ENCODE measurements at places on chromosomes 5 and 9.

DNA sequence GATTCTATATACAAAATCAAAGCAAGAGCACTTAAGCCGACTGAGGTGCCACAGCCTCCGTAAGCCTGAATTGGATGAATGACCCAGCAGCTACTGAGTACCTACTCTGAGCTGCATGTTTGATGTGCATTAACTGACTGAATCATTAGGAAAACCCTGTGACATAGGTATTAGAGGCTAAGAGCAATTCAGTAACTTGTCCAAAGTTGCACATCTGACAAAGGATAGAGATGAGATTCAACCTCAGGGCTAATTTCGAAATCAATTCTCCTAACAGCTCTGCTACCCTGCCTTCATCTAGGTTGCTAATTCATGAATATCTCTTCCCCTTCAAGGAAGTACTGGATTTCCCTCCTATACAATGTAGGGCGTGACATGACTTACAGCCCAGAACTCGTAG, 89.1 kb upstream of the GLIS3 start:
- DNase-seq = no peak

DNA sequence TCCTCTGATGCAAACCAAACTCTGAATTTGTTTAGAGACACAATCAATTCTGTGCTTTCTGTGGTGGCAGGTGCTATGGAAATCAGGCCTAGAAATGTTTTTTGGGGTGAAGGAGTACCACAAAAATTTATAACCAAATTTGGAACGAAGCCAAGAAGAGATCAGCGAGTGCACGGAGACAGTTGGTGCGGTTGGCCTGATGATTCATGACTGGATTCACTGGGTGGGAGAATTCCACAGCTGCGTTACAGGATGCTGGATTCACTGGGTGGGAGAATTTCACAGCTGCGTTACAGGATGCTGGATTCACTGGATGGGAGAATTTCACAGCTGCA, 135.6 kb upstream of the IRX4 start:
- no peak for DNase-seq

- peak; percentile 53 for DNase-seq
These were observed 129.8 kb downstream of the SLC12A2 start for GRCh38 chr5:128213340-128213739.

DNA sequence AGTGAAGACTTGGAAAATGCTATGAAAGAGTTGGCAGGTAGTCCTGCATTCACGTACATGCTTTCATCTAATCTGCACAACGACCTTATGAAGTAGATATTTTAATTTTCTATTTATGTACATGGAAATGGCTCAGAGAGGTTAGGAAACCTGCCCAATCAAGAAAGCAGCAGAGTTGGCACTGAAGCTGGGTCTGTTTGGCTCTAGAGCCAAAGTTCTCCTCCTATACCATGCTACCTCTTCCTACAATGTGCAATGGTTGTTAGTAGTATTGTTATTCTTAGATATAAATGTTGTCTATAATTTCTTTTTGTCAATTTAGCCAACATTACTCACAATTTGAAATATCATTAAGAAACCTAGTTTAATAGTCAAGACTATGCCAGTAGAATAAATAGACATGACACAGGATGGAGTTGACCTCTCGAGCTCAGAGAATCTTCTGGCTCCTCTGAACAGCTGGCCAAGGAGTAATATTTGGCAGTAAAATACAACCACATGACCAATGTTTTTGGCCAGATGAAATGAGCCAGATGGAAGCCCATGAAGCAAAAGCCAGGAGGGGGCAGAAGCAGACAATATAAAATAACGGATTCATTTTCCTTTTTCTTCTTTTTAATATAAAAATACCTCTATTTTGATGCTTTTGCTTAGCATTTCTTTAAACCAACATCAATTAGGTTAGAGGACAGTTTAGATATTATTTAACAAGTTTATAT, 542.3 kb downstream of the PDE4D start:
- DNase-seq = no peak

DNA sequence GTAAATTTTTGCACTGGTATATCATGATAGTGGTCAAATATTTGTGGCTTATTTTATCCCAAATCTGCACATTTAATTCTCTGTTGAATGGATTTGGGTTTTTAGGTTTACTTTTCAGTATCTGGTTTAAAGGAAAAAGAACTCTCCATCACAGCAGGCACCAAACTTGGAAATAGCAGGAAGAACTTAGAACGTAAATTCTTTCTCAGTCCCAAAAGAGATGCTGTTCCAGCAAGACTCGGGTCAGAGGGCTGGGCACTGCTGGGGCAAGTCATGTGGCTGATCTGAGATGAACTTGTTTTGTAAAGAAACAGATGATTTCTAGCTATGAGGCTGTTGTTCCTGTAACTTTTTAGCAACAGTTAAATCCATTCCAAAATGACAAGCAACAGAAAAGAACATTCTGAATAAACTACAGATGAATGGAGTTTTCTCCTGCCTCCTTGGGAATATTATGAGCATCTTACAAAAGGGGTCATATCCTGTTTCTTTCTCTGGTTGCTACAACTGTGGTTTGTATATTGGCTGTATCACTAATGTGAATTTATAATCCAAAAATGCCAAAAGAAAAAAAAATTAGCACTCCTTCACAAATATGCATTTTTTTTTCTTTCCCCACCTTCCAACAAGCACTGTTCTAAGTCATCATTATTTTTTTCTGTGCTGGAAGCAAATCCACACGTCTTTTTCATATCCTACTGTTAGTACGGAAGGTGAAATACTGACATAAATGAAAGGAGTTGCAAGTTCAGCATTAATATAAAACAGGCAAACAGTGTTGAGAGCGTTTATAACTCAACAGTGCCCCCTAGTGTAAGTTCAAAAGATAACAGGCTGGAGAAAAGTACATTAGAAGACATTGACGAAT, 31.1 kb downstream of the OR2K2 start:
- peak; percentile 86 for DNase-seq

- DNase-seq = no peak
These were observed 2.1 kb downstream of the BRINP1 start for GRCh38 chr9:119366909-119367682.

GRCh38 chr5:13939638-13940037, 4.8 kb downstream of the DNAH5 start:
- DNase-seq = no peak

DNA sequence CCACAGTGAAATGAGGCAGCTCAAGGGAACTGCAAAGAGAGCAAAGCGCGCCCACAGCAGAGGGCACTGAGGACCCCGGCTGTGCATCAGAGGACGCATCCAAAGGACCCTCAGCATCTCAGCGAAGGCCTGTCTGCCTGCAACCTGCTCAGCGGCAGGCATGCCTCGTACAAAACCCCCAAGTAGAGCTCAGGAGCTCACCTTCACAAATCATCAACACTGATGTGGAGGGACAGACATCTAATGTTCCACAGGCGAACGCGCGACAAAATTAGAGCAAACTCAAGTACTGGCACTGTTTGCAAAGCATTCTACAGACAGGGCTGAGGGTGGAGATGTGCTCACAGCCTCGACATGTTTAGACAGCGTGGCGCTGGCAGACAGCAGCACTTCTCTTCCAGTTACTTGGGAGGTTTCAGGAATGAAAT, 81.0 kb downstream of the DCP2 start:
- DNase-seq = no peak

GRCh38 chr5:38032149-38032548, 192.3 kb upstream of the GDNF start:
- DNase-seq = no peak

DNA sequence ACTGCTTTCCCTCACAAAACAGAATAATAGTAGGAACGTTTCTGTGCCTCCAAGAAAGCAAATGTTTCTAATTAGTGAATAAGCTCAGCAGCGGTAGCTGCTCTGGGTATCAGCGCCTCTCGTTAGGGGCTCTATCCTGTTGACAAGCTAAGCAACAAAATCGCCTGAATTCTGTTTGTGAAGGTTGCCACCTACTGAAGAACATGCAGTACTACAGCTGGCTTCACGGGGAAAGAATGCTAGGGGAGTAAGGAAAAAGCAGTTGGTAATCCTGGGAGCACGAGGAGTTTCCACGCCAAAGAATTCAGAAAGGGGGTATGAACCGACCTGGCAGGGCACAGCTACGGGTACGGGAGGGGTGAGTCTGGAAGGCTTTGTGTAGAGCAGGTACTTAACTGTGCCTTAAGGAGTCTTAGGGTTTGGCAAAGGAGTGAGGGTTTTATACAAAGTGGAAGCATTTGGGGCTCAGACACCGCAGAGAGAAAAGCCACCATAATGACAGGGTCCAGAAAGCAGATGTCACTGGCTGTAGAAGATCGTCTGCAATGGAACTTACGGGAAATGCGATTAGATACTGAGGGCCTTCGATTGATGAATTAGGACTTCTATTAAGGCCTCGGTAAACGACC, 171.7 kb downstream of the TTC39B start:
- DNase-seq = no peak

GRCh38 chr9:135588371-135588770, 26.8 kb downstream of the PAEP start:
- no peak for DNase-seq

DNA sequence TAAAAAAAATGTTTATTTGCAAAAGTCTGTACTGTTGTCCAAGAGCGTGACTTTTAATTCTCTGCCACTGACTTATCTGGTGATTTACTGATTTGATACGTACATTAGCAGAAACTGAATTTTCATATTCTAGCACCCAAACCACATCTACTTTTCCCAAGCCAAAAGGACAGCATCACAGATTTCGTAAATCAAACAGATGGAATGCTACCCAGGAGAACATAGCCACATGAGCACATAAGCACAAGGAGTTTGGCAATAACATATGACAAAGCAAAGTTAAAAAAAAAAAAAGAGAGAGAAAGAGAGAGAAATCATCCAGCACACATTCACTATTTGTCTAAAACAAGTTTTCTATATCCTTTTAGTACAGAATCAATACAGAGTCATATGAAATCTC, 83.7 kb downstream of the HINT1 start:
- DNase-seq = no peak

GRCh38 chr5:51377151-51378060, 5.8 kb upstream of the ISL1 start:
- DNase-seq = no peak

DNA sequence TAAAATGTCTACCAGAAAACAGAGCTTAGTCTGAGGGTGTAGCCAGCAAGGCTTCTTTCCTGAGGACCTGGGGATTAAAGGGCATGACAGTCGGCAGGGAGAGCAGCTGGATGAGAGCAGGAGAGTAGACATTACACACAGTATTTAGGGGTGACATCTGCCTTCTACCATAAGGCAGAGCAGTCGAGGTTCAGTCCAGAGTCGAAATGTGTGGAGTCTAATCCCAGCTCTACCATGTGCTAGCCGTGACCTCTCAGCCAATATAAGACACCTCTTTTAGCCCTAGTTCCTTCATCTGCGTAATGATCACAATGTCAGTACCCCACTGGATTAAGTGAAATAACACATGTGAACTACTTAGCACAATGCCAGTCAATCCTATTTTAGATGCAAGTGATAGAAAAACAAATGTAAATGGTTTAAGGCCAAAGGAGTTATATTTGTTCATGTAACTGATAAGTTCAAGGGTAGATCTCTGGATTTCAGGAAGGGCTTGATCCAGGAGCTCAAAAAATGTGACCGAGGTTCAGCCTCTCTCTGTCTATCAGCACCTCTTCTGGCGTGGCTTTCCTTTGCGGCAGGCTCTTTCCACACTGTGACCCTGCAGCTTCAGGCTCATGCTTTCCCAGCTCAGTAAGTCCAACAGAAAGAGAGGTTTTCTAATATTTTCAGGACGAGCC, 16.2 kb upstream of the CPLX2 start:
- no peak for DNase-seq

- DNase-seq = no peak
These were observed 60.3 kb upstream of the SLC27A6 start for GRCh38 chr5:128904805-128905567.

- DNase-seq = no peak
These were observed 91.2 kb downstream of the RFX3 start for GRCh38 chr9:3434594-3434993.

- DNase-seq = no peak
These were observed 149.6 kb downstream of the TTLL11 start for GRCh38 chr9:121943463-121943862.

DNA sequence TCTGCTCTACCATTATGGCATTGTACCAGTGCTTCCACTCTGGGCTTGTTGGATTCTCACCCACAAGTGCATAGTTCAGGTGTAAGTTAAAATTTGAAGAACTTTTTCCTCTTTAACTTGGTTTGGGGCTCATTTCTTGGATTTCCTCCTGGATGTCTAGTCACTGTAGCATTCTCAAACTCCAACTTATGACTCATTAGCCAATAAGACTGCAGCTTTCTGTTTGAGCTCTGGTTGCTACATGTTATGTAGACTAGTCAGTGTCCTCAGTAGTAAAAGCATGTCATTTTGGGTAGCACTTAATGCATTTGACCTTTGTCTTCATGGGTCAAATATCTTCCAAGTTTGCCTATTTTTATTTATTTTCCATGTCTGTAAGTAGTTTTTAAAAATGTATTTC, 790.8 kb downstream of the BRINP1 start:
- no peak for DNase-seq

- no peak for DNase-seq
These were observed 801.0 kb upstream of the NUDT12 start for GRCh38 chr5:104363567-104363966.
